NAMALWA (cell line): ENCODE measurements at places on chromosomes 7 and 10.

DNA sequence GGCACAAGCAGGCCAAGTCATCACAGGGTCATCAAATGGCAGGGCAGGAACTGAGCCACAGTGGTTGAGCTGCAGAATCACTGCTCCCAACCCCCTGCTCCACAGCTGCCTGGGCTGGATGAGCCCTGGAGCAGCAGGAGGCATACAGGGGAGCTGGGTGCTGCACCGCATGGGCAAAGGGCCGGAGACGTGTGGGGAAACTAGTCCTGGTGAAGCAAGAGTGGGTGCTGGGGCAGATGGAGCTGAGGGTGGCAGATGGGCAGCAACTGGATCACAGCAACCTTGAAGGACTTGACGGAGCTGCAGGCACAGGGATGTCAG, 16.0 kb upstream of the VOPP1 start:
- no peak for DNase-seq

GRCh38 chr7:38294926-38295325, 21.5 kb upstream of the TARP start:
- DNase-seq = no peak

- no peak for DNase-seq
Measured at GRCh38 chr10:76736815-76737618, 900.6 kb downstream of the KCNMA1 start.

GRCh38 chr7:85833066-85833465, 646.2 kb upstream of the SEMA3D start:
- no peak for DNase-seq

- no peak for DNase-seq
Measured at GRCh38 chr7:156975620-156976019, 26.1 kb downstream of the NOM1 start.

DNA sequence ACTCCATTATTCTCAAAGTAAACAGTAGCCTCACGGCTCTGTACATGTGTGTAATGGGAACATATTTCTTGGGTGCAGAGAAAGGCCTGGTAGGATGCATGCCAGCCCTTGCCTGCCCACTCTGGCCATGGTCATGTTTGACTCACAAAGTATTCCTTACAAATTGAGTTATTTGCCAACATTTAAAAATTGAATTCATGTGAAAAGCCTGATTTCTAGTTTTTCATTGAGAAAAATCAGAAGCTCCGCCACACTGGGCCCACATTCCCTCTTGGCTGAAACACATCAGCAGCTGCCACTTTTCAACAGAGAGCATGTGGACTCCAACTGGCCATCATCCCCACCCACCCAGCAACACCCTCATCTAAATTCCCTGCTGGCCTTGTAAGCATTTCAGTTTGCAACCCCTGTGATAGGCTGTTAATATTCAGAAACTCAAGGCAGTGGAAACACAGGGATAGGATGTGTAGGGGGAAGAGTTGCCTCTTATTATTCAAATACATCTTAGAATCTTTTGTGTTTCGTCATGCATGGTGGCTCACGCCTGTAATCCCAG, 40.9 kb downstream of the CDH23 start:
- no peak for DNase-seq

DNA sequence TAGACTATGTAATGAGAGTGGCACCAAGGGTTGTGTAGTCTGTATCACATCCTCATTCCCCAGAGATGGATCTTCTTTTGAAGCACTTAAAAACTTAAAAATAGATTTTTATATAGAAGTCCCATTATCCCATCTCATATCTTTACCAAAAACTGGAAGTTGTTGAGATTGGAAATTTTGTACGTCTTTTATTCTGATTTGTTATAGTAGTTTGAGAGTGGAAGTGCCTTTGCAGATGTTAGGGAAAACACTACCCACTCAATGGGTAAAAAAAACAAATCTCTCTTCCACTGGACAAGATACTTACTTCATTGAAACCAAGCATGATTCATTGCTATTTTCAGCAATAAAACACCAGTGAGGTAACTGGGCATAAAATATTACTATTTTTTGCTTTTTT, 184.4 kb downstream of the MACC1 start:
- DNase-seq = no peak

DNA sequence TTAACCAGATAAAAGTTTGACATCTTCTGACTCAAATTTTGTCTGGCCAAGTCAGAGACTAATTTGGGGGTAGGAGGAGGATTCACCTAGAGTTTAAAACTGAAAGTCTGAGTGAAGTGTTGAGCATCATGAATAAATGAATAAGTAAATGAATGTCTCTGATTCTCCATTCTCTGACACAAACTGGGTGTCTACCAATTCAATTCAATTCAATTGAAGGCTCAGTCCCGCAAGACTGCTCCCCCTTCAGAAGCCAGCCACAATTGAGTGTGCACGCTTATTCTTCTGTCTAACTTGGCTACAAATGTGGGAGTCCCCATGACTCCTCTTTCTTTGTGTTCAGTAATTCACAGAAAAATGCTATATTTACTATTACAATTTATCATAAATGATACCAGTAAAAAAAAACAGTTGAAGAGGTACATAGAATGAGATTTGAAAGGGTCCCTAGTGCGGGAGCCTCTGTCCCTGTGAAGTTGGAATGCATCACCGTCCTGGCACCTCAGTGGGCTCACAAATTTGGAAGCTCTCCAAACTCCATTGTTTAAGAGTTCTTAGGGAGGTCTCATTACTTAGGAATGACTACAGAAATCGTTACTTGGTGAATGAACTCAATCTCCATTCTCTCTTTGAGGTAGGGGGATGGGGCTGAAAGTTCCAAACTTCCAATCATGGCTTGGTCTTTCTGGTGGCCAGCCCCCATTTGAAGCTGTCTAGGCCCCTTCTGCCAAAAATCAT, 243.7 kb upstream of the PHYHIPL start:
- DNase-seq = no peak

- no peak for DNase-seq
Measured at GRCh38 chr7:47458057-47458456, 123.9 kb downstream of the TNS3 start.

DNA sequence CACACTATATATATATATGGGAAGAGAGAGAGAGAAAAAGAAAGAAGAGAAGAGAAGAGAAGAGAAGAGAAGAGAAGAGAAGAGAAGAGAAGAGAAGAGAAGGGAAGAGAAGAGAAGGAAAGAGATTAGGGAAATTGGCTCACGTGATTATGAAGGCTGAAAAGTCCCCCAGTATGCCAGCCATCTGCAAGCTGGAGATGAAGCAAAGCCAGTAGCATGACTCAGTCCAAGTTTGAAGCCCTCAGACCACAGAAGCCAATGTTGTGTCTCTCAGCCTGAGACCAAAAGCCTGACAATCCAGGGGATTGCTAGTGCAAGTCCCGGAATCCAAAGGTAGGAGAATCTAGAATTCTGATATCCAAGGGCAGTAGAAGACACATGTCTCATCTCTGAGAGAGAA, 206.3 kb upstream of the PRSS1 start:
- no peak for DNase-seq

GRCh38 chr7:139231513-139232376, 708 bp downstream of the UBN2 start:
- peak; percentile 70 for DNase-seq

DNA sequence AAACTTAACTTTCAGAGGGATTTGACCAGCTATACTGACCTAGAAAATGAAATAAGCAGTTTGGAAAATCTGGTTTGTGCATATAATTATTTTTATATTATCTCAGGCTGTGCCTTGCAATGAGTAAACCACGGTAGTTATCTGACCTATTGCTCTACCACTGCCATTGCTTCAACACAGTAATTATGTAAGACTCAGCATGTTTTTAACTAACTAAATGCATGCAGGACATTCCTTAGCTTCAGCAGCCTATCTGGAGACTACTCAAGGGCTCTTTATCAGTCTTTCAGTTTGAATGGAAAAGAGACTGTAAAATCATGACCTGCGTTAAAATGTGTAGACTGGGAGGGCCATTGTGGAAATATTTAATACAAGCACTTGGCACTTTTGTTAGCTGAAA, 22.5 kb downstream of the CHN2 start:
- DNase-seq = no peak

- DNase-seq = no peak
Measured at GRCh38 chr7:89908736-89909135, 245.5 kb upstream of the STEAP1 start.

DNA sequence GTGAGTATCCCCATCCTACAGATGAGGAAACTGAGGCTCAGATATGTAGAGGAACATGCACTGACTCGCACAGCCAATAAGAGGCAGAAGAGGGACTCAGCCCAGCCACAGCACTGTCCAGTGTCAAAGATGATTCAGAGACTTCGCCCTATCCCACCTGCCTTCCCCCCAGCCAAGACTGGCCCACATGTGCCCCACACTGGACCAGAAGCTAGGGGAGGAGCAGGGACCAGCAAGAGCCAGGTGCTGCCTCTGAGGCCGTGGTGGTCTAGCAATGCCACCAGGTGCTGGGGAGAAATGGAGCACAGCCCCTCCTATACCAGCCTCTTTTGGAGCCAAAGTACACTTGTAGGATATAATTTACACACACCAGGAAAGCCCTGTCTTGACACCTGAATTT, 22.3 kb downstream of the GRID1 start:
- DNase-seq = no peak

GRCh38 chr7:31835471-31835870, 148.5 kb downstream of the PPP1R17 start:
- DNase-seq = no peak

GRCh38 chr7:664997-665735, 61.3 kb upstream of the DNAAF5 start:
- no peak for DNase-seq
